SHP77 (cell line): ENCODE measurements at places on chromosomes 1 and 21.

- no peak for DNase-seq
Observed at GRCh38 chr1:109786531-109787021, 22.9 kb upstream of the EPS8L3 start.

- DNase-seq = no peak
Observed at GRCh38 chr1:28526886-28527285, 21.0 kb downstream of the RCC1 start.

DNA sequence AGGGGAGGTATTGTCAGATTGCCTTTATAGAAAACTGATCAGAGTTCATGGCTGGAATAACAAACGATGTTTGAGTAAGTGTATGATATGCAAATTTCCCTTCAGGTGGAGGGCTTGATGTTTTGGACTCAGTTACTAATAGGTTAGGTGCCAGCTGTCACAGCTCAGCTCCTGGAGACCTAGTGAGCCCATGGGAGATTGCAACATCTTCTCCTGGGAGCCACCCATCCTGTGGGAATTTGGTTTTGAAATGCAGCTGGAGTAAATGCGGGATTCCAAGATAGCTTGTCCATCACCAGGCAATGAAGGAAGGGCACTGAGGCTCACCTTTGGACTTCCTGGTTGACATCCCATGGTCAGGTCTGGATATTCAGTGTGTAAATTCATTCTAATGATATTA is 211.4 kb upstream of the NRIP1 start:
- DNase-seq = no peak

GRCh38 chr1:114340892-114341291 is 170.1 kb downstream of the TRIM33 start:
- DNase-seq = no peak

- no peak for DNase-seq
Observed at GRCh38 chr1:94727846-94728715, 92.1 kb upstream of the SLC44A3 start.
